Activated naive CD8-positive, alpha-beta T cell treated with anti-CD3 and anti-CD28 coated beads for 36 hours (primary cell): ENCODE measurements at places on chromosomes 1 and 21. TPM values are rescaled to one million over a fixed set of nuclear protein-coding genes. Genes with fewer than 3 reads are reported as not detected.

LAMC2 gene
- total RNA-seq, result not detected

FLG2 gene
- total RNA-seq, result not detected

PTGER3 gene
- total RNA-seq, result not detected

PCSK9 gene
- total RNA-seq, result not detected

MROH7 gene
- total RNA-seq, result 0.14 TPM

SKI gene
- total RNA-seq, result 25.4 TPM

TMEM82 gene
- not detected for total RNA-seq

MOV10 gene
- total RNA-seq, result 66.1 TPM

ADGRB2 gene
- total RNA-seq, result 0.08 TPM

BMP8B gene
- 0.12 TPM for total RNA-seq

BRDT gene
- not detected for total RNA-seq
